ENCODE measurements at places on chromosomes 4 and X.

DNA sequence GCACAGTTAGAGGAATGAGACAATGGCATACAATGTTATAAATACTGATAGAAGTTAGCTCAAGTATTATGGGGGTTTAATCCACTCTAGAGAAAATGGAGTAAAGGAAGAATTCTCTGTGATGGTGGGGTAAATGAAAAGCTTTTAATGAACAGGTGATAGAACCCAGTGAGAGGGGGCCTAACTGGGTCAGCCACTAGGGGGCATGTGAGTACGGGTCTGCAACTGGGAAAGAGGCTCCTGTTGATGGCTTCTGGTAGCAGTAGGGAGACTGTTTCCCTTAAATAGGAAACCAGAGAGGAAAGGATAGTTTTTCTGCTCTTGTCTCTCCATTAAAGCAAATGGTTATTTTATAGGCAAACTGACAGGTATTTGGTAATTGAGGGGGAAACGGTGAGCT lies 132.8 kb upstream of the GPR101 start:
- DNase-seq, result peak; percentile 0

DNA sequence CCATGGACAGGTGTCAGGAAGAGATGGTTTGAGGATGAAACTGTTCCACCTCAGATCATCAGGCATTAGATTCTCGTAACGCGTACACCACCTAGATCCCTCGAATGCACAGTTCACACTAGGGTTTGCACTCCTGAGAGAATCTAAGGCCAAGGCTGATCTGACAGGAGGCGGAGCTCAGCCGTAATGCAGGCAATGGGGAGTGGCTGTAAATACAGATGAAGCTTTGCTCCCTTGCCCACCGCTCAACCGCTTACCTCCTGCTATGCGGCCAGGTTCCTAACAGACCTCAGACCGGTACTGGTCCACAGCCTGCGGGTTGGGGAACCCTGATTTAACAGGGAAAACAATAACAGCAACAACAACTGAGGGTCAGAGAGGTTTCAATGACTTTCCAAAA lies 2.0 kb upstream of the TEC start:
- DNase-seq, result no peak

DNA sequence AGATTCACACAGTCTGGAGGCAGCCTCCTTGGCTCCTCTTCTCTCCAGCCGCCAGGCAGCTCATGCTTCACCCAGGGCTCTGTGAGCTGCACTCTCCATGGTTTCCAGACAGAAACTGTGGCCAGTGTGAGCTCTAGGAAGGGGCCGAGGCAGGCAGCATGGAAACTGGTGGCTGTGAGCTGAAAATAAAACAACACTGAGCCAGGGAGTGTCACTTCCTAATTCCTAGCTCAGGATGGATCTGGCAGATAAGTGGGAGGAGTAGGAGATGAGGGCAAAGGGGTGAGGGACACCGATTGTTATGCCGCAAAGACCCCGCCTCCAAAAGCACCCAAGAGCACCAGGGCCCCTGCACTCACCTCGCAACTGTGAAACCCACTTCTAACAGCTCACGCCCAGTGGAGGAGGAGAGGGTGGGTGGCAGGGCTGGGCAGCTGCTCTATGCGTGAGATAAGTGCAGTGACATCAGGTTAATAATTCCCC lies 69.8 kb downstream of the FHDC1 start:
- no peak for DNase-seq

DNA sequence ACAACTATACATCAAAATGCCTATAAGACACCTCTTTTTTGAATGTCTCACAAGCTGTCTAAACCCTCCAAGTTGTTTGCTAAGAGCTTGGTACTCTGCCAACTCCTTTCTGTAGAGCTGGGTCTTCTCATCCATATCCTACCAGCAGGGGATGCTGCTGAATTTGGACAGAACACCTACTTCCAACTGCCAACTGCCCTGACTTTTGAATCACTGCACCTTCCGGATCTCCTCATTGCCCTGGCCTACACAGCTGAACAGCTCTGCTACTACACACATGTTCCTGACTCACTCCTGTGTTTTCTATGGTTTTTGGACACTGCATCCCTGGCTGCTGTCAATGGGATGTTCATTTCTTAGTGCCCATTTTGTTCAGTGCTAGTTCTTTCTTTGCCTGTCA lies 18.7 kb downstream of the FAM184B start:
- no peak for DNase-seq

GRCh38 chr4:171793723-171794122 lies 19.5 kb upstream of the GALNTL6 start:
- peak; percentile 34 for DNase-seq

- no peak for DNase-seq
These were observed 567.3 kb upstream of the ACTRT1 start for GRCh38 chrX:128619490-128619889.

DNA sequence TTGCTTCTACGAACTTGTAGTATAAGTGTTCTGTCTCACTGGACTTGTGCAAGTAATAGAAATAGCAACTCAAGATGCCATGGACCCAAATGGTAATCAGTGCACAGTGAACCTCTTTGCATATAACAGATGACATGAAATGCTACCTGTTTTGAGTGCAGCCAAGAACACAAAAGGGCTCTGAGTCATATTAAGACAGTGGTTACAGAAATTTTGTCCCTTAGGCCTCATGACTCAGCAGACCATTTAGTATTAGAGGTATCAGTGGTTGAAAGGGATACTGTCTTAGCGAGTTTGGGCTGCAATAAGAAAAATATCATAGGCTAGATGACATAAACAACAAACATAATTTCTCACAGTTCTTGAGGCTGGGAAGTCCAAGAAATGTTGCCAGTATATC lies 502.9 kb upstream of the PCDH10 start:
- no peak for DNase-seq

GRCh38 chr4:79492148-79492547 lies 84.1 kb upstream of the GK2 start:
- no peak for DNase-seq

- no peak for DNase-seq
These were observed 16.8 kb downstream of the ARHGEF38 start for GRCh38 chr4:105569057-105569865.

DNA sequence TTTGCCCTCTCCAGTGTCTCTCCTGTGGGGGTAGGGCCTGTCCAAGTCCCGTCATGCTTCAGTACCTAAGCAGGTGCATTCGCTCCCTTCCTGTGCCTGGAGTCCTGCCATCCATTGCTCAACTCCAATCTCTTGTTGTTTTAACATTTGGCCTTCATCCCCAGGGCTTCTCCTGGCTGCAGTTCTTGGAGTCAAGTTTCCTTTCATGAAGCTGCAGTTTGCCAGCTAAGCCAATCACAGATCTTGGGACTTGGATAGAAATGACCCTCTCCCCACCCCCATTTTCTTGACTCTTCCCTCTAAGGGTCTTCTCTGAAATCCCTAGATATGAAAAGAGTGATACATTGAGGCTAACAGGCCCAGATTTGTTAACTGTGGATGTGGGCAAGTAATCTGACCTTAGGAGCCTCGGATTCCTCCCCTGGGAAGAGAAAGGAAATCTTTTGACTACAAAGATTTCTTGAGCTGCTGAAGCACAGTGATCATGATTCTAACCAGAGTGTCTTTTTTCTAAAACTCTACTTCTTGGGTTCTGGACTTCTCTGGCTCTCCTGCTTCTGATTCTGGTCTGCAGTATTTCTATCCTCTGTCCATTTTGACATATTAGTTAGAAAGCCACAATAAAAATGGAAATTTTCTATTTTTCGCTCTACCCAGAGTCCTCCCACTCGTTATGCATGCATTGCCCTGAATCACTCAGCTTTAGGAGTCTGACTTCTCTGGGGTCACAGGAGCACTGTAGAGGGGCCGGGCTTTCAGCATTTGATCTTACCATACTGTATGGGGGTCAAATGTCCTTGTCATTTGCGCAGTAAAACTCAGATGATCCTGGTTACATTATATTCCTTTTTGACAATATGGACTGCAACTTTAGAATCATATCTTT lies 61.0 kb downstream of the CHRNA9 start:
- DNase-seq, result no peak

DNA sequence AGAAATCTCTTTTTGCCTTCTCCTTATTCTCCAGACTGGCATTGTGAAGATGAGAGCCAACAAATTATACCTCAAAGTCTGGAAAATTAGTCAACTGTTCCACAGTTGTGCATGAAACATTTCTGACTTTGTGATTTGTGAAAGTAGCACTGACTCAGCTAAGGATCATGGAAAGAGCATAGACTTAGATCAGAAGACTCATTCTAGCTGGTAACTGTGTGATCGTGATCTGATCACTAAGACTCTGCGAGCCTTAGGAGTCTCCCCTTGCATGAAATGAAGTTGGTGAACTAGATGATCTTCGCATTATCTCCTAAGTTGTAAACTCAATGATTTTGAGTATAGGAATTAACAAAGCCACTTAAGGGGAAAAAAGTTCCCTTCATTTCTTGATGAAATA lies 668.1 kb downstream of the RPA4 start:
- DNase-seq, result no peak

DNA sequence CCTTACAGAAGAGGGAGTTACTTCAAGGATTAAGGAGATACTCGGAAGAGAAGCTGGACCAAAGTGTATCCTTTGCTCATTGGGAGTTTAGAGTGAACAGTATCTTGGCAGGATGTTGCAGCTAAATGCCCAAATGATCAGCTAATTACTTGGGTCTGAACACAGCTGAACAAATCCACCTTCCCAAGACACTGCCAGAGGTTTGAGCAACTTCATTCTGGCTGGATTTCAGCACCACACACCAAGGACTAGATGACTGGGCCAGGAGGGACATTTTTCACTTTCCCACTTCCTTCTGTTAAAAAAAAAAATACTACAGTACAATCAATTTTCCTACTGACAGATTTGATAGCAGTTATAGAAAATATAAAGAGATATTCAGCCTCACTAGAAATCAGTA lies 324.6 kb downstream of the MID1IP1 start:
- no peak for DNase-seq

- DNase-seq, result no peak
These were observed 2.8 kb upstream of the PRKG2 start for GRCh38 chr4:81217779-81218178.

DNA sequence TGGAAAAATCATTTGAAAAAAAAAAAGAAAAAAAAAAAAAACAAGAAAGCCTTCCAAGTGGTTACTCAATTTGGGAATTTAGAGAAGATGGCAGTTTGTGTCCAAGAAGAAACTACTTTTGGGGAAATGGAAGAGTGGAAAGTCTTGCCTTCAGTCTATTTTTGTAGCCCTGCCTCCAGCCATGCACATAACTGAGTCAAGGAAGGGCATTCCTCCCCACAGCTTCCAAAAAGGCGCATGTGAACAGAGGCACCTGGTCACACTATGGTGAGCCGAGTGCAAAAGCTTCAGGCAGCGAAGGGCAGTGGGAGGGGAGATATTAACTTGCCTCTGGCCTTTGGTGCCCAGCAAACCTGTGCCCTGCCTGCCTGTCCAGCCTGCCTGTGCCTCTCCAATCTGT lies 163.7 kb downstream of the SMIM20 start:
- no peak for DNase-seq

DNA sequence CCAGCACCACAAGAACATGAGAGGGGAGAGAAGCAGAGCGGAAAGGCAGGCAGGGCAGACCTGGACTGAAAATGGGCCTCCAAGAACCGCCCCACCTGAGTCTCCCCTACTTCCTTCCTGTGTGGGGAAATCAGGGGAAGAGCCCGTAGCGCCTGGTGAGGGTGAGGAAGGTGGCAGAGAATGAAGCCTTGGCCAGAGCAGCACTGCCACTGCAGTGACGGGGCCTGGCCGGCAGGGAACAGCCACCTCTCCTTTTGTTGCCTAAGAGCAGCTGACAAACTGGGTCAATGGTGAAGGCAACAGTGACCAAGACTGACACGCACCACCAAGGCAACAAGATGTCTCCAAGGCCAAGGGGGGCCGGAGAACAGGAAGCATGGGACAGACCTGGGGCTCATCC lies 58.4 kb upstream of the CBR4 start:
- no peak for DNase-seq

DNA sequence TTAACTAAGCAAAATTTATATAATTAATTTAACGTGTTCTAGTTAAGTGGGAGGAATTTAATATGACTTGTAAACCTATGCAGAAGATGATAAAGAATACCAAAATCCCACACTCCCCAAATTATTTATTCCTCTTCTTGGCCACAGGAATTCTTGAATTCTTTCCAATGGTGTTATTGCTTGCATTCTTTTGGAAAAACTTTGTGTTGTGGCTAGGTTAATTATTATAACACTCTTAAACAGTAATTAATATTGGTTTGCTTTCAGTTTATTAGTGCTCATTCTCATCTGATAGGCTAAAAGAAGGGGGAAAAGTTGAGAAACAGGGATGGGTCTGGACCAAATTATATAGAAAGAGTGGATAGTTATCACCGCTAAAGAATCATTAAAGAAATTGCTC lies 141.5 kb upstream of the PABPC4L start:
- no peak for DNase-seq

DNA sequence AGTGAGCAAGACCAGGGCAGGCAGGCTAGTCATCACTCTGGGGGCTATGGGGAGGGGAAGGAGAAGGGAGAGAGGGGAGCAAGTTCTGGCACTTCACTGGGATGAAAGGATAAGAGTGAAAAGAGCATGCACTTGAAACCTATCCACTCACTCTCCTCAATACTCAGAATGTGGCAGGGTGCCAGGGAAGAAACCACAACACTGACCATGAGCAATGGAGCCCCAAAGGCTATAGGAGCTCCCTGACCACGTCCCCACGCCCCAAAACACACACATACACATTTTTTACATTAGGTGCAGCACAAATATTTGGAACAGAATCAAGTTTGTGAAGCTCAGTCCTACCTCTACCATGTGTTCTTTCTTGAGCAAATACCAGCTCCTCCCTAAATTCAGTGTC lies 132.2 kb downstream of the IDS start:
- DNase-seq, result no peak

DNA sequence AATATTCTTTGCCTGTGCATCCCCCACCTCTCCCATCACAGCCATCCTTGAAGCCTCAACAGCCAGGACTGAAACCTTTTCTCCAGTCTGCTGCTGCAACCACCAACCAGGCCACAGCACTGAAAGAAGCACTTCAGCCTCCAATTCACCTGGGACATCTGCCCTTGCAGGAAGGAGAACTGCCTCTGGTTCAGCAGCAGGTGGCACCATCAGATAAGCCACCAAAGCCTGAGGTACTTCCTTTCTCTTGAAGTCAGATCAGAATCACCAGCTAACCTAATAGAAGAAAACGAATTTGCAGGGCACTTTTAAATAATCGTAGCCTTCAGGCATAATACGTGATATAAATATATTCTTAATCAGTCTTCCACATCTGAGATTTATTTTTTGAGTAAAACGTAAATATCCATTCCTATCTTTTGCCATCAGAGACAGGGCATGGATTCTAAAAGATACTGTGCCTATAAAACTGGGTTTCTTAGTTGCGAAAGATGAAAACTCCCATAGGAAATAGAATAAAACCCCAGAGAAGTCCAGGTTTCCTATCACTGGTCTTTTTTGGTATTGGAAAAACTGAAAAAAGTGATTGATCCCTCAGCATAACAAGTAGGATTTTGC lies 9.5 kb downstream of the AMBN start:
- peak; percentile 46 for DNase-seq

- DNase-seq, result no peak
These were observed 681 bp downstream of the EXOC1 start for GRCh38 chr4:55854129-55854528.
